Stimulated activated CD4-positive, alpha-beta T cell treated with anti-CD3 and anti-CD28 coated beads, Interleukin-1b, Interleukin-23, amount 100 ng/mL, for 1 hour (primary cell): ENCODE measurements at places on chromosomes 5 and 9.

DNA sequence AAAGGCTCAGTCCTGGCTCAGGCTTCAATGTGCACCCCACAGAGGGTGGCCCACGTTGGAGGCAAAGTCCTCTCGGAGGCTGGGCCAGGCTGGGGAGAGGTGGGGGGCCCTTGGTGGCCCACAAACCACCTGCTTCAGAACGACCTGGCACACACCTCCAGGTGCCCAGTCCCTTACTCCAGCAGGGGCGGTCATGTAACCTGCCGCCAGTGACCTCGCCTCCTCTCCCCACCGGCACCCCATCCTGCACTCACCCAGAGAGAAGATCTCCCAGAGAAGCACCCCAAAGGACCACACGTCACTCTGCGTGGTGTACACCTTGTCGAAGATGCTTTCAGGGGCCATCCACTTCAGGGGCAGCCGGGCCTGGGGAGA lies 22.5 kb upstream of the SCGB3A1 start:
- DNase-seq, result no peak

DNA sequence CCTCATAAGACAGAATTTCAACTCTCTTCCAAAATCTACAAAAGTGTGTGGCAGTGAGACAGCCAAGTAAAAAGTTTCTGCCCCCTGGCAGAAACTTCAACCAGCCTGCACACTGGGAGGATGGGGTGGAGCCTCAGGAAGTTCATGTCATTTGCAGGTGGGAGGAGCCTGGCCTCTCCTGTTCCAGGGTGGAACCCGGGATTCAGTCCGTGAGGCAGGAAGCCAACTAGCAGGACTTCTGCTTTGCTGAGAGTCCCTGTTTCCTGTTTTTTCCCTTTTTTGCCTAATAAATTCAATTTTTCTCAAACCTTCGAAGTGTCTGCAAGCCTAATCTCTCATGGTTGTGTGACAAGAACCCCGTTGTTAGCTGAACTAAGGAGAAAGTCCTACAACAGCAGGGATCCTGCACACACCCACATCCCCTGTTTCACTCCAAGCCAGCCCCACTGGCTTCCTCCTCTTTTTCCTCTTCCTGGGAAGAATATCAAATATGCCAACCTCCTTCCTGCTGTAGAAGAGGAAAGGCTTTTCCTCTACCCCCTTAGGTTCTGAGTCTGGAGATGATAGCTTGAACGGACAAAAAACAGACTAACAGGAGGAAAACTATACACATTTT lies 69.3 kb downstream of the ALDH7A1 start:
- no peak for DNase-seq

GRCh38 chr5:143186623-143187022 lies 216.9 kb downstream of the NR3C1 start:
- DNase-seq, result no peak

GRCh38 chr9:87533271-87533670 lies 35.6 kb downstream of the DAPK1 start:
- DNase-seq, result no peak

DNA sequence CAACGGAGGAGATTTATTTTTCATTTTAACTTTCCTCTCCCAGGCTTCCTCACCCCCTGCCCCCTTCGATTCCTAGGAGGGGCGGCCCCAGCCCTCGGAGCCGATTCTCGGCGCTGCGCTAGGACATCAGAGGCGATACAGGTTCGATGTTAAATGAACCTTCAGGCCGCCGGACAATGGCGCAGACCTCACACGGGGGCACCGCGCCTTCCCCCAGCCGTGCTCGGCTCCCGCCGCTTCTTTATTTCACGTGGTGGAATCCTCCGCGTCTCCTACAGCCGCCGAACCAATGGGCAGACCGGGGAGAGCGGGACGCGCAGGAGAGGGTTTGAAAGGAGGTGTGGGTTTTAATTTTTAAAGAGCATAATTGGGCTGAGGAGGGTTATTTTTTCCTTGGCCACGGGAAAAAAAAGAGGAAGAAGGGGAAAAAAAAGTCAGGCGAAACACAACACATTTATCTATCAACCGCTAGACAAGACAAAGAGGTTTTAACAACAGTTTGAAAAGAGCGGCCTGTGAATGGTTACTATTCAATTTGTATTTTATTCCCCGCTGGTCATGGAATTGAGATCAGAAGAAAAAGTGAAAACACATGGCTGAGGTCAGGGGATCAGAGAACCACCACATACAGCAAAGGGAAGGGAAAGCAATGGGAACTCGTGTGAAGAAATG lies 126.8 kb downstream of the TMEM174 start:
- DNase-seq, result no peak

GRCh38 chr5:172076761-172077244 lies 70.4 kb upstream of the FBXW11 start:
- DNase-seq, result no peak
